CD8-positive, alpha-beta T cell (primary cell): ENCODE measurements at places on chromosomes 12 and 14. TPM values are rescaled to one million over a fixed set of nuclear protein-coding genes. Genes with fewer than 3 reads are reported as not detected.

- no peak for DNase-seq
Measured at GRCh38 chr12:113159937-113160336, 10.4 kb downstream of the CFAP73 start.

GRCh38 chr12:110790301-110790700, 47.6 kb upstream of the PPP1CC start:
- no peak for DNase-seq

DNA sequence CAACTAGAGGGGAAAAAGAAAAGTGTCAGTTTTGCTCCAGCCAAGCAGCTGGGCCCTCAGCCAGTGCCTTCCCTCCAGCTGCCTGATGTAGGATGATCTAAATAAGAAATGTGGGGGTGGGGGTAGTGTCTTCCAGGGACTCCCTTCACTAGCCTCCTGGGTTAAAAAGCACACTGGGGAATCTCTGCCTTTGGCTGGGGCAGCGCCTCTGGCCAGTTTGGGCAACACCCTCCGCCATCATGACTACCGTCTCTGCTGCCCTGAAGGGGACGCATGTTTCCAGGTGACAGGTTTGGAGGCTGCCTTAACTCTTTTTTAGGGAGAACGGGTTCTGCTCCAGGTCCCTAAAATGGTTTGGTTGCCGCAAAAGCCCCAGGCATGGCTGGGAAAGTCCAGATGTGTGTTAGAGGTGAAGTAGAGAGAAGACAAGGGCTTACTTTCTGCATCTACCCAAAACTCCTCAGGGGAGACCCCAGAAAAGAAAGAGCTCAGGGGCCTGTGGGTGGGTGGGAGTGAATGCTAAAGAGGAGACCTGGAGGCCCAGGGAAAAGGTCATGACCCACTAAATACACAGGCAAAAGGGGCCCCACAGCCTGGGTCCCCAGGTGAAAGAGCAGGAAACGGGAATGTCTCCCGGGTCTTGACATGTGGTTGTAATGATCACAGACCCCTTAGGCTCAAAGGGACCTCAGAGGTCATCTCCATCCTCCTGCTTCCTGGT, 132.8 kb upstream of the CCND2 start:
- no peak for DNase-seq

- no peak for DNase-seq
Measured at GRCh38 chr12:57632073-57632957, 686 bp downstream of the B4GALNT1 start.

DNA sequence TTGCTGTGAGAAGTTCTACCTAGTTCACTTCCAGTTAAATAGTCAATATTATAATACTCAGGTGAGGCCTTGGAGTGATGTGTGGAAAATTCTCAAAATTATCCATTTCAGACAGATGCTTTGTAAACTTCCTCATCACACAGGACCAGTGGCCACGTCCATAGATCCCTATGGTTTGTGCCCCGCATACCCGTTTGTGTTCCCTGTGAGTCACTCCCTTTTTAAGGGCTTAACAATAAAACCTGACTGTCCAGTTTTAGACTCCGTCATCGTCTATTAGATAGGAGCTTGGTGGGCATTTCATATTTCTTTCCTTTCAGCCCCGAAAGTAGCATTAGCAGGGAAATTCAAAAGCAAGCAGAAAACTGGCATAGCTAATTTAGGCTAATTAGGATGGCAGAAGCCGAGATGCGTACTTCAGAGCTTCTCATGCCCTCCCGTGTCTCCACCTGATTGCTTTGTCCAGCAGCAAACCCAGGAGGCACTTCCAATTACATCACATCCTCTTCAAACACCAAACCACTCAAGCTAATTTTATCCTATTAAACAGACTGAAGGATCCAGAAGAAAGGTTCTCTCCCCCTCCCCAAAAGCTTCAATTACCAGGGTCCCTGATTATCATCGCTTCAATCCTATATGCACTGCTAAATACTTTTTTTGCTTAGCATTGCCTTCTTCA, 186.6 kb upstream of the OTX2 start:
- no peak for DNase-seq

DNA sequence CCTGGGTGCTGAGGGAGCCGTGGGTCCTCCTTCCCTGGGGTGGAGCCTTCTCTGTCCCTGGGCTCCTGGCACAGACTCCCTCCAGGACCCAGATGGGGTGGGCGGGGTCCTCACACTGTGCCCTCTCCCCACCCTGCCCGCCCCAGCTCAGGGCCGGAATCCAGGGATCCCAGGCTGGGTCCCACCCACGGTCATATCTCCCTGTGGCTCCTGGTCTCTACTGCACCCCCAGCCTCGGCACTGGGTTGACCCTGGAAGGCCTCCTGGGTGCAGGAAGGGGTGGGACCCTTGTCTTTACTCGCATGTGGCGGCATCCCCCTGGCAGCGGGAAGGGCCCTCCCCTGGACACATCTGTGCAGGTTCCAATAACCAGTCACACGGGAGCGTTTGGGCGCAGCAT, 75.8 kb upstream of the EIF5 start:
- no peak for DNase-seq

GRCh38 chr14:90649083-90649482, 167.1 kb downstream of the TTC7B start:
- DNase-seq = no peak

DNA sequence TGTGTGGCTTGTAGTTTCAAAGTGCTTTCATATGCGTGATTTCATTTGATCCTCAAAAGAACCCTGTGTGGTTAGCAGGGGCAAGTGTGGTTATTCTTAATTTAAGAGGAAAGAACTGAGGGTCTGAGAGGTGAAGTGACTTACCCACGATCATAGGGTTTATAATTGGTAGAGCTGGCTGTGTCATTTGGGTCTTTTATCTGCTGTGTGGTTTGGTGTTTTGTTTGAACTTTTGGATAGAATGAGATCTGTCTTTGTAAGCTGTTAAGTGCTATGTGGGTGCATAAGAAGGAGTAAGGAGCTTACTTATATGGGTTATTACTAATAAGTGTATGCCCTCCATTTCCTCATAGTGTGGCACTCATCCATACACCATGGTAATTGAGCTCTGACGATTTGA, 190.0 kb downstream of the CACNA1C start:
- no peak for DNase-seq

GRCh38 chr14:104390941-104391901, 188.3 kb upstream of the C14orf180 start:
- DNase-seq = no peak

DNA sequence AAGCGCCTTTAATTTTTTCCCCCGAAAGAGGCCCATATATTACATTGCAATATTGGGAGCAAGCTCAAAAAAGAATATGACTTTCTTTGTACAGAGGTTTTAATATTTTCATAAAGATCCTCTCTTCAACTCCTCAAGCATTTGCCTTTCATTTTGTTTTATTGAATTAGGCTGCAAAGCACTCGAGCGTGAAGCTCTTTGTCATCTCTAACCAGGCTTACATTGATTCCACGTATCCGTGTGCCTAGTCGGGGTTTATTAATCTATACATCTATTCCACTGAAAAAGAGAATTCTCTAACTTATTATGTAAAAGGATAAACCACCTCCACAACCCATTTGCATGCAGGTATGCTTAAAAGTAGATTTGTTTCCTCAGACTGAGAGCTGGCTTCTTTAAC, 234.8 kb upstream of the TMPO start:
- DNase-seq = no peak

- DNase-seq = no peak
Measured at GRCh38 chr14:35196571-35196970, 74.2 kb downstream of the PRORP start.

DNA sequence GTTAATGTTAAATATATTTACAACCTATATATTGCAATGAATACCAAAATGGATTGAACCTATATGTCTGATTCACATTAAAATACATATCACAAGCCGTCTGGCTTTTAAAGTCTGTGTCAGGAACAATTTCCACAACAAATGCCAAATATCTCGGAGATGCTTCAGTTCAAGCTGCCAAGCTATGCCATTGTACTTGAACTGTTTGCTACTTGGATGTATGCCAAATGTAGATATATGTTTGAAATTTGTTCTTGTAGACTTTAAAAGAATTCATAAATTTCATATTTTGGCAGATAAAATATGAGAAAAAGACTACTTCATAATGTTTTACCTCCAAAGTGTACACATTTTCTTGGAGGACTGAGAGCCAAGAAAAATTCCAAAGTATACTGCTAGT, 37.0 kb downstream of the WASHC3 start:
- DNase-seq = no peak

GRCh38 chr12:108930155-108930554, 50.3 kb downstream of the DAO start:
- DNase-seq = no peak

- no peak for DNase-seq
Measured at GRCh38 chr12:57547288-57548012, 458 bp upstream of the DCTN2 start.

DNA sequence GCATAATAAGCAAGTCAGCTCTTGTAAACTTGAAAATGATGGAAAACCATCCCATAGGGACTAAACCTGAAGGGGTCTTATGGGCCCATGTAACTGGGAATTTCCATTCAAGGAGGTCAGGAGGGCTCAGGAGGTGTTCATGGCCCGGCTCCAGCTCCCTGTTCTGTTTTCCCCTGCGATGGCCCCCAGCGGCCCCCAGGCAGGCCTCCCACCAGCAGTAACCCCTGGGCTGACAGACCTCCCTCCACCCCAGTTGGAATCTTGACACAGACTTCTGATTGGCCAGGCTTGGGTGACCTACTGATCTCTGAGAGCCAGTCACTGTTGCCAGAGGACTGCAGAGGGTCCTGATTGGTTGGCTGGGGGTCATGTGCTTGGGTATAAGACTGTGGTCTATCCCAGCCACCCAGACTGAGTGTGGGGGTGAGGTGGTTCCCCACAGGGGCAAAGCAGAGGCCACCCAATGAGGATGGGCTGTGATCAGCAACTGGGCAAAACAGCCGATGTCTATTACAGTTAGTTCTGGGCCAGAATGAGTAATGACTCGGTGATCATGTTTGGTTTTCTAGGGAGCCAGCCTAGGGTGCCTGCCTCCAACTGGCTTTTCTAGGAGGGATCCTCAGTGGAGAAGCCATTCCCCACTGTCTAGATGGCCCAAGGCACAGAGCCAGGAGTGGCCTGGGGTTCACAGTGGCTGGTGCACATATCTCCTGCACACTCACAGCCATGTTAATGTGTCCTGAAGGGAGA, 27.0 kb downstream of the RHOF start:
- DNase-seq = no peak

GRCh38 chr12:94146166-94146936, 2.0 kb upstream of the PLXNC1 start:
- no peak for DNase-seq

GRCh38 chr14:92557544-92557912, 43.9 kb downstream of the RIN3 start:
- DNase-seq = no peak

Gene PTPRO
- total RNA-seq = 1.7 TPM

Gene BBOF1
- total RNA-seq = 2.4 TPM

Gene CAPZA3
- total RNA-seq = not detected

Gene SSTR1
- total RNA-seq = not detected

Gene RNASE3
- not detected for total RNA-seq

Gene TESPA1
- total RNA-seq = 84.8 TPM

Gene RD3L
- not detected for total RNA-seq

Gene RFLNA
- total RNA-seq = not detected
